Urothelium cell line (cell line): ENCODE measurements at places on chromosomes 6 and 20.

DNA sequence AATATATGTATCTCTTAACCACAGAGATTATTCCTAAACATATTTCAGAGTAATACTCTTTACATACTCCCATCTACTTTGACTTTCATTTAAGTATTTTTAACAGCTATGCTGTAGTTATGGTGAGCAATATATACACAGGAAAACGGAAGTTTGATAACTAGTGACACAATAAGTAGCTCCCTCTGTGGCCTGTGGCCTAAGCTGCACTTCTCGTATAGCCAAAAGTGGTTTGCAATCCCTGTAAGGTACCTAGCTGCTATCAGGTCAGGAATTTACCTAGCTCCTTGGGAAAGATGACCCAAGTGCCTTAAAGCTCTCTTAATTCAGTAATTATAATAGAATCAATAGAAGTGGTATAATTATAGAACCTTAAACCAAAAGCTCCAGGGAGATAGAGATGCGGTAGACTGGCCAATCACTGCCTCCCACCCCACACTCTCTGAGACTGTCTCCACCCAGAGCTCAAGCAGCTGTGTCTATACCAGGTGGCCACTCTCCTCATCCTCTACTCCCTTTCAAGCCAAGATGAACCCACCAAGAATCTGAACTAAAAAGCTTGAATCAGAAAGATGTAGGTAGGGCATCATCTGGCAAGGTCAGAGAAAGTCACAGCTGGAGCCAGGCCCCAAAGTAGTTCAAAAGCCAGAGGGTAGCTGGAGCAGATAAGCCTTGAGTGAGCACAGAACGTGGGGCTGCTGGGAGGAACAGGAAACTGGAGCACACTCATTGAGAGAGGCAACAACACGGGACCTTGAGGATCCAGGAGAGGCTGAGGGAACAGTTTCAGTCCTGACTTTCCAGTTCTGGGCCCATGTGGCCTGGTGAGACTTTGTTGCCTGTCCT, 84.9 kb upstream of the ASF1A start:
- DNase-seq: no peak

DNA sequence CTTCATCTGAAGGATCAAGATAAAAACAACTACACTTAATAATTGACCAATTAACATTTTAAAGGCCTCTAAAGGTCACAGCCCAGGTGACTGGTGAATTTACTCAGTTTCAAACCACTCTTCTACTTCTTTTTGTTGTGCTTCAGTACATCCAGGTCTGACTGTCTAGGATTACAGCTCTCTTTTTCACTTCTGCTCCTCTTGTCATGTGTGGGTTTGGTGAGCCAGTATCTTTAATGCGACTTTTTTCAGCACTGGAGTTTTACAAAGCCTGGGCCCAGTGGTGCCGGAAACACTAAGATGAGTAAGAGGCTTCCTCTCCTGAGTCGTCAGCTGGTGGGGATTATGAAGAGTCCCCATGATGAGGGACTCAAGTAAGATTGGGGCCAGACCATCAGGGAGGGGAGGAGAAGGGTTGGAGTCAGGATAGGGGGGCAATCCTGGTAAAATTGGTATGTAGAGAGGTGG, 27.0 kb downstream of the HECA start:
- no peak for DNase-seq

GRCh38 chr6:7417684-7418083, 28.1 kb downstream of the RIOK1 start:
- DNase-seq: no peak

DNA sequence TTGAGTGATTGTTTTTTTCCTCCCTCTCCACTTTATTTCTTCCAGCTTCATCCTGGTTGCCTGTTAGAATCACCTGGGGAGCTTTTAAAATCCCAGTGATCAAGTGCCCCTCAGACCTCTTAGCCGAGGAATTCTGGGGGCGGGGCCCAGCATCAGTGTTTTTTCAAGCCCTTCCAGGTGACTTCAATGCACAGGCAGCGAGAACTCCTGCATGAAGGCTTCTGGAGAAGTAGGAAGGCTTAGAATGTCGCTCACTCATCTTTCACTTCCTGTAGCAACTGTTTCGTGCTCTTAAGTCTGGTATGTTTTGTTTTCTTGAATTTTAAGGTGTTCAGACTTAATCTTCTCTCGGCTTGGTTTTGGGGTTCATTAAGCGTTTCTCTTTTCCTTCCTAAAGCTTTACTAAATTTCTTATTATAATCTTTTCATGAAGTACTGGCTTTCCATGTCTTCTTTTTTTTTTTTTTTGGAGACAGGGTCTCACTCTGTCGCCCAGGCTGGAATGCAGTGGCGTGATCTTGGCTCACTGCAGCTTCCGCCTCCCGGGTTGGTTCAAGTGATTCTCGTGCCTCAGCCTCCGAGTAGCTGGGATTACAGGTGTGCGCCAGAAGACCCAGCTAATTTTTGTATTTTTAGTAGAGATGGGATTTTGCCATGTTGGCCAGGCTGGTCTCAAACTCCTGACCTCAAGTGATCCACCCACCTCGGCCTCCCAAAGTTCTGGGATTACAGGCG, 30.9 kb upstream of the TULP1 start:
- no peak for DNase-seq

GRCh38 chr20:9179867-9180266, 111.0 kb downstream of the PLCB4 start:
- no peak for DNase-seq
